ENCODE measurements at places on chromosomes 4 and X. TPM values are rescaled to one million over a fixed set of nuclear protein-coding genes. Genes with fewer than 3 reads are reported as not detected.

DNA sequence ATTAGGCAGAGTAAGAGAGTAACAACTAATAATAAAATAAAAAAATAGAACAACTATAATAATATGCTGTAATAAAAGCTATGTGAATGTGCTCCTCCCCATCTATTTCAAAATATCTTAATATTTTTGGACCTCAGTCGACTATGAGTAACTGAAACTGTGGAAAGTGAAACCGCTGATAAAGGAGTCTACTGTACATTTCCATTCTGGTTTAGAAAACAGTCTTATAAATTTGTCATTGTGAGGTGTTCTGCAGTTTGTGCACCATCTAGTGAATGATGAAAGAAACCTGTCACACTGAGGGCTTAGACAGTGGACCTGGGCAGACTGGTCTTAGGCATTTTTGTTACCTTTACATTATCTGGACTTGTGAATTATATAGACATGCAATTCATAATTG is 42.0 kb downstream of the TMEM150C start:
- no peak for DNase-seq

DNA sequence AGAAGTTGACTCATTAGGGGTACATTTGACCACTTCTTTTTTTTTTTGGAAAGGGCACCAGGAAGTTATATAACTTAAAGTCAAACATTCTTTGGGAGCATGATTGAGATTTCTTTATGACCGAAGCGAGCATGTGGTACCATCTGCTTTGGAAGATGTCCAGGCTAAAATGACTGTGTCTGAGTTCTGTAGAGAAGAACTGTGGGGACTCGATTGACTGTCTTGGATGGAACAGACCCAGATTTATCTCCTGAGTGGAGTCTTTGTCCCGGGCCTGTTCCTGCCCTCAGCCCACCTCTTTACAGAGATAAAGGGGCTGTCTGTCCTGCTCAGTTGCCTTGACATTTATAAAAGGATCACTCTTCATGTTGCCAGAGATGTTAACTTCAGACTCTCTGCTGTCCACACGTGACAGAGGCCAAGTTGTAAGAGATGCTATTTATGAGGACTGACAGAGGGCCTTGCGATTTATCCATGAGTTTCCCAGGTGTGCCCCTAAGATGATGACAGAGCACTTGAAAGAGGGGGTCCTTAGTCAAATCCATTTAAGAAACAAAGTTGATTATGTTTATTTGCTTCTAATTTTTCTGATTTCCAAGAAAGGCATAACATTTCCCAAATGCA is 16.8 kb downstream of the SMIM20 start:
- no peak for DNase-seq

GRCh38 chrX:110006821-110007375 is 4.0 kb downstream of the TMEM164 start:
- DNase-seq: no peak

Gene CC2D2A
- polyA plus RNA-seq: 0.64 TPM

Measured in immature natural killer cell (primary cell).